ENCODE measurements at places on chromosomes 7 and 10.

GRCh38 chr7:30922596-30922995, 10.9 kb downstream of the AQP1 start:
- no peak for DNase-seq

- DNase-seq, result no peak
These were observed 25.9 kb downstream of the FOXK1 start for GRCh38 chr7:4707980-4708411.

GRCh38 chr10:71750124-71750841, 23.0 kb downstream of the VSIR start:
- no peak for DNase-seq

DNA sequence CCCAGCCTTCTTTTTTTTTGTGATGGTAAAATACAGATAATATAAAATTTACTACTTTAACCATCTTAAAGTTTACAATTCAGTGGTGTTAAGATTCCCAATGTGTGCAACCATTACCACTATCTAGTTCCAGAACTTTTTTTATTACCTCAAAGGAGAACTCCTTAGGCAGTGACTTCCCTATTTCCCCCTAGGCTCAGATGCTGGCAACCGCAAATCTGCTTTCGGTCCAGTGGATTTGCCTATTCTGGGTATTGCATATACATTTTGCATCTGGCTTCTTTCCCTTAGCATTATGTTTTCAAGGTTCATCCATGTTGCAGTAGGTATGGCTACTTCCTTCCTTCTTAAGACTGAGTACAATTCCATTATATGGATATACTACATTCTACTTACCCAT, 56.5 kb downstream of the AFAP1L2 start:
- no peak for DNase-seq

GRCh38 chr7:27094304-27095049, 1.3 kb downstream of the HOXA1 start:
- no peak for DNase-seq

DNA sequence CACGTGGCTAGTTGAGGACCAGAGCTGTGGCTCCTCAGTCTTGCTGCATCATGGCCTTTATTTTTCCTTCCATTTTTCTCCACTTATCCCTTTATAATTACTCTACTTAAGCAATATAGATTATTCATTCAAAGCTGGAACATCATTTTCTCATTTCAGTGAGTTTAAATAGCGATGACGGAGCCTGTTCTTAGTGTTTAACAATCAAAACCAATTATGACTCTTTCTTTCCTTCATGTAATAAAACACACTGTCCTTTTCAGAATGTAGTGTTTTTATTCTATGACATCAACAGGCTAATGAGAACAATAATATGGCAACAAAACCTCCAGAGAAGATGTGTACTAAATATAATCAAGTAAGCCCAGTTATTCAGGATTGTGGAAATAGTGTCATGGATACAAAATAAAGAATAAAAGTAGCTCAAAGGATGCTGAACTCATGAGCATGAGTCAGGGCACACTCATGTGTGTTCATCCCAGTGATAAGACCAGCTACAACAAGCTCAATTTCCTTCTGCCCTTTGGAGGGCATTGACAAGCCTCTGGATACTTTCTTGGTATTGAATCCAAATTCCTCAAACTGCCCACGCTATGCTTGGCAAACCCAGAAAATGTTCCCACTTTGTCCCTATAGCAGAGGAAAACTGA, 188.4 kb downstream of the CYP26A1 start:
- DNase-seq, result no peak

- DNase-seq, result no peak
These were observed 14.7 kb upstream of the SAMD8 start for GRCh38 chr10:75096749-75097148.

DNA sequence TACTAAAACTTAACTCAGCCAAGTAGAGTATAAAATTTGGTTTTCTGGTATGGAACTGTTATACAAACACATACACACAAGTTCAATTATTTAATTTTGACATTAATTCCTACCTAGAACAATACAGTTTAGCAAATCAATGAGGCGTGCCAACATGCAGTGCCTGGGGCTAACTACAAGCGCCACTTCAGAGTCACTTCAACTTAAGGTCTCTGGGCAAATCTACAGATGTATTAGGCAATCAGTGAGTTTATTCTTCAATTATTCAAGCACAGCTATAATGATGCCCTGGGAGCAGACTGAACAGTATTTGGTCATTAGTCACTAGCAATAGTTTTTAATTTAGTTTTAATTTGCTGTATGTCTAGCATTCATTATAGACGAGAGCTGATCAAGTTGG, 51.6 kb downstream of the HIBADH start:
- no peak for DNase-seq

DNA sequence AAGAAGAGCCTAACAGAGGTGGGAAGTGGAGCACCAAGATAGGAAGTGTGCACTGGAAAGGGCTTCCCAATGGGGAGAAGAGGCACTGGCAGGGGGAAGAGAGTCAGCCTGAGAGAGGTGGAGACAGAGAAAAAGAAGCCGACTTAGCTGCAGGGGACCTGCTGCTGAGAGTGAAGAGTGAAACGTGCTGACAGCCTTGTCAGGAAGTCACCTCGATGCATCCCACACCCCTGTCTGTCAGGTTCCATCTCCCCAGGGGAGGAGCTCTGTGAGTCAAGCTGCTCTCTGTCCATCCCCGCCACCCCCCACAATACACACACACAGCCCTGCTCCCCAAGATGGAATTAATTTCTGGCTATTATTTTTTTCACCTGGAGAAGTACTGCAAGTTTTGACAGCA, 14.0 kb downstream of the KAZALD1 start:
- no peak for DNase-seq
